Breast epithelium (tissue), 4 donors: ENCODE measurements at places on chromosomes 5 and 9. TPM values are rescaled to one million over a fixed set of nuclear protein-coding genes. Genes with fewer than 3 reads are reported as not detected.

DNA sequence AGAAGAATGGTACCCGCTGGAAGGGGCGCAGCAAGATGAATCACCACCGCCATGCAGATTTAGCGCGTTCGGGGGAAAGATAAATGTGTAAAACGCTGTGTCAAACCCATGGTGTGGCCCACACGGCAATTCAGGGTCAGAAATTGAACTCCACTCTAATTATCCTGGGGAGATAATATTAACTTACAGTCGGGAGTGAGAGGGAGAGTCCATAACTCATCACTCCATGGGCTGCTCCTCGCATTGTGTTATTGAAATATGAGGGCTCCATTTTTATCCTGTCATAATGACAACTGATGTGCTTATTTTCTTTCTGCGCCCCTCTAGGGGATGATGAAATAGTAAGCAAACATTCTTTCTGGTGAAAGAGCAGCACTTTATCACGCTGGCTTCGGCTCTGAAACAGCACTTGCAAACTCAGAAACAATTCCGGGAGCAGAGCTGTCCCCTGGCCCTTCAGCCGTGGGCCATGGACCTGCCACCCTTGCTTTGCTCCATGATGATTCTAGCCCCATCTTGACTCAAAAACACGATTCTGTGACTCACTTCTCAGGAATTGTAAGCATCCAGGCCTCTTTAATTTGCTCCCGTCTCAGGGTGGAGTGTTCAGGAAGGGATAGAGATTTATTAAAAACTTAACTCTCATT, 431.6 kb downstream of the IRX1 start:
- no peaks in the 10 kb centered on the region for H3K27me3 ChIP-seq
- no peaks in the 10 kb centered on the region for H3K36me3 ChIP-seq
- no peak for DNase-seq
- H3K4me3 ChIP-seq = no peak overlapping the region
- H3K4me1 ChIP-seq = no peaks in the 10 kb centered on the region
- H3K27ac ChIP-seq = no peak overlapping the region

GRCh38 chr5:60287174-60287771, 393.7 kb upstream of the PDE4D start:
- H3K36me3 ChIP-seq = no peaks in the 10 kb centered on the region
- no peaks in the 10 kb centered on the region for H3K4me1 ChIP-seq
- DNase-seq = no peak

DNA sequence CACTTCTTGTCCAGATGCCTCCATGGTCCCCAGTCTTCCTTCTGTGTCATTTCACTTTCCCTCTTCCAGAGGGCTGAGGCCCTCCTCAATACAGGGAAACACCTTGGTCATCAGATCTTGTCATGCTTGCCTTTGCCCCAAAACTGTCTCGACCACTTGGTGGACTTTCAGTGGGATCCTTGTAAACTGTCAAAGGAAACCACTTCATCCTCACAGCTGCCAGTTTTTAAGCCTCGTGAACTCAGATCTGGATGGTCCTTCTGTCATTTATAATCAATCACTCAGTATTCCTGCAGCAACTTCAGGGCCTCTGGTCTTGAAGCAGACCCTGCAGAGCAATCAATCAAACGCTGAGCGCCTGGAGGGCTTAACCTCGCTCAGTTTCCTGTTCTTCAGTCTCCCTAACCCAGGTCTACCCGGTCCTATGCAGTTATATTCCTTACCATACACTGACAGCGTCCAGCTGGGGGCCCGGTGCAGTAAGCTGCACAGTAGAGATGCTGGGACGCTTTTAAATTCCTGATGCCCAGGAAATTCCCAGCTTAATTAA, 74.6 kb downstream of the GOLPH3 start:
- H3K27me3 ChIP-seq = no peaks in the 10 kb centered on the region
- H3K27ac ChIP-seq = no peak overlapping the region
- DNase-seq = no peak

- no peaks in the 10 kb centered on the region for H3K36me3 ChIP-seq
- H3K27ac ChIP-seq = no peak overlapping the region
- H3K4me3 ChIP-seq = no peak overlapping the region
- no peak for DNase-seq
These were observed 1099.9 kb upstream of the DMAC1 start for GRCh38 chr9:8899511-8899910.

Gene ZBTB34
- total RNA-seq = 9.2 TPM

DNA sequence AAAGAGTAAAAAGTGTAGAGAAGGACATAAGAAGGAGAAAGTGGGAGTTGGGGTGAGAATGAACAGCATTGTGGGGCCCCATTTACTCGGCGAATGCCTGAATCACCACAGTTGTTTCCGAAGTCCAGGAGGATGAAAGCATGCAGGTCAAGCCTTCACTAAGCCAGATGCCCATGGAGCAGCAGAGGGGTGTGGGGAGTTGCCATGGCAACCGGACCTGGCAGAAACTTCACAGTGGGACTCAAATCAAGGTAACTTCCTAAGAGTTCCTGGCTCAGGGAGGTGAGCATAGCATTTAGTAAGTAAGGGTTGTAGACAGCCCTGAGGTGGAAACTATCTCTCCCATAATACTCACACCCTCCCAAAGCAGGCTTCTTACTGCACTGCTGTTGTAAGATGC, 357.1 kb downstream of the TRIM32 start:
- H3K4me1 ChIP-seq = no peaks in the 10 kb centered on the region
- DNase-seq = no peak
- no peaks in the 10 kb centered on the region for H3K27me3 ChIP-seq
- no peaks in the 10 kb centered on the region for H3K36me3 ChIP-seq
- no peak overlapping the region for H3K27ac ChIP-seq
- no peak overlapping the region for H3K4me3 ChIP-seq
